DND-41 (cell line): ENCODE measurements at places on chromosomes 12 and 14.

DNA sequence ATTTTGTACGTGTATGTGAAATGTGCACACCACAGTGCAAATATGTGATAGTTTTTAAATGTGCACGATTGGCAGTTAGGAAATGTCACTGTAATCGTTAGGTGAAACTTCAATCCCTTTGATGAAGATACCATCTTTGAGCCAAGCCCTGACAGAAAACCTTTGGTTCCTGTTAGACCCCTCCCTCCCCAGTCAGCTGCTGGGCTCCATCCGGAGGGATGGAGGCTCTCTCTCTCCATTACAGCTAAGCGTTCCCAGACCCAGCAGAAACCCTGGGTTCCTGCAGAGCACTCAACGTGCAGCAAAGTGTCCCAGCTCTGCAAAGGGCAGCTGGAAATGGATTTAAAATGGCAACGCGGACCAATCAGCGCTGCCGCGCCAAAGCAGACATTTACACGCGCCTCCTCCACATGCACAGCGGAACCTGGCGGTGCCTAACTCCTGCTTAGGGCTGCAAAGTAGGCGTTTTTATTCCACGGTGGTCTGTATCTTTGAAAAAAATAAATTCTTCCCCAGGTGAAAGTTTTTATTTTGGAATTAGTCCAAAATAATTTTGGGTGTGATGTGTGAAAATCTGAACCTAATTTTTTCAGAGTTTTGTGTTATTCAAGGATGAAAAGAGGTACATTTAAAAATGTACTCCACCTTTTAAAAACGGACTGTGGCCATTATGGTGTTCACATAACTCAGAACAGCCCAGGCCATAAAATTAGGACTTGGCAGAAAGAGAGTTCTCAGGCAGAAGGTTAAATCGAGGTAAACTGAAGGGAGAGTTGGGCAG lies 1.4 kb upstream of the HMGA2 start:
- no peak for DNase-seq

DNA sequence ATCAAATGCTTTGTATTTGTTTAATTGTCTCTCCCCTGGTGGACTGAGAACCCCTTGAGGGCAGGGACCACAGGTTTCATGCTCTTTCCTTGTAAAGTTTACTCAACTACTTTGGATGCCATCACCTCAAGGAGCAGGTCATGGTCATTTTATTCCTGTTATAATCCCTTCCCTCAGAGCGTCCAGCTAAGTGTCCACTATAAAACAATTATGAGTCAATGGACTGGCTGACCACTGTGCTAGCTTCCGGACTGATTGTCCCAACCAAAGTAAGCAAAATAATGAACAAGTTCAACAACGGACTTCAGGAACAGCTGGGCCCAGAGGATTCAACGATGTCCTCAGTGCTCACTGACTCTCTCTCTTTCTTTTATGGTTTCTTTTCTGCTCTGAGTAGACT lies 18.2 kb downstream of the AK7 start:
- no peak for DNase-seq

DNA sequence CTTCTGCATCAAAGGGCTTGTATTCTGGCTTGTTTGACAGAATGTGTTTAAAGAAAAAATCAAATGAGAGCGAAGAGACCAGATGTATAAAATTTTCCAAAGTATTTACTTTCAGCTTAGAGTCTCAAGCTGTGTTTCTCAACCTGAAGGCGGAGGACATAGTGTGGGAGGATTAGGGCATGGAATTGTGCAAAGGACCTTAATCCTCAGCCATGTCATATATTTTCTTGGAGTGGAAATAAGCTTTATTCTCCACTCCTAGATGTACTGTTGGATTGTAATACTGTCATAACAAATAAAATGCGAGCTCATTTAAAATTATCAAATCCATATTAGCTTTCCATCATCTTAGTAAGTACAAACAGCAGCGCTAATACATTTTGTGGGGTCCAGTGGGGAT lies 154.0 kb downstream of the PAH start:
- DNase-seq, result no peak

- no peak for DNase-seq
Measured at GRCh38 chr14:61749867-61750266, 12.4 kb upstream of the SNAPC1 start.

GRCh38 chr14:84688297-84689025 lies 841.5 kb upstream of the FLRT2 start:
- DNase-seq, result no peak

DNA sequence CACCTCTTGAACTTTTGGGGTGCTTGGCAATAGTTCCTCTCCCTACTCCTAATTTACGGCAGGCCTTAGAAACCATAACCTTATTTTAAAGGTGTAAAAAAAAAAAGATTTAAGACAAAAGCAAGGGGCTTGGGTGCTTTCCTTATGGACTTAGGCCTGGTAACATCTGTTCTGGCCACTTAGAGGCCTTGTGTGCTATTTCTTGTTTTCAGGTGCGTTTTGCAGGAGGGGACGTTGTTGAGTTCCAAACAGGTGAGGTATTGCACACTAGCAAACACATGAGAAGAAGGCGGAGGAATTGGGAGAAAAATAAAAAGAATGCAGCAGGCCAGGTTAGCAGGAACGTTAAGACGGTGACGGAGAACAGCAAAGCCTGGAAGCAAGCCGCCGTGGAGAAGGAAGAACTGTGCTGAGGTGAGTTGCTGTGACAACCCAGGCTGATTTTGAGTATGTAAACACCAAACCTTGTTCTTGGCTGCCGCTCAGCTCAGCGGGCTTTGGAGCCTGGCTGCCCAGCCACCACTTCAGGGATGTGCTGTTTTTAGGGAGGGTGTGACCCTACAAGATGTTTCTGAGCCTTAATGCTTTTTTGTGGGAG lies 17.3 kb downstream of the EMG1 start:
- DNase-seq, result no peak

DNA sequence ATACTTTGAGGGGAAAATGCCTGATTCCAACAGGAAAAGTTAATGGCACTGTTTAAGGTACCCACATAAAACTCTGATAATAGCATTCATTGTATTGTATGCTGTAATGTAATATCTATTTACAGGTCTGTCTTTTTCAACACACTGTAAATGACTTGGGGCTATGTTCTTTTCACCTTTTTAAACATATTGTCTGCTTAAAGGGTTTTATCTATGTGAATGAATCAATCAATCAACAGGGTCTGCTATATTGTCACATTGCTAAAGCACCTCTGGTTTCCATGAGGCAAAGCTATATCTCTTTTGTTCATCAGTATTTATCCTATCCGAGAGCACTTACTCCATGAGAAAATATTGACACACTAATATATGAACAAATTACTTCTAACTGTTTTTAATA lies 288.0 kb downstream of the SLC6A15 start:
- DNase-seq, result no peak

DNA sequence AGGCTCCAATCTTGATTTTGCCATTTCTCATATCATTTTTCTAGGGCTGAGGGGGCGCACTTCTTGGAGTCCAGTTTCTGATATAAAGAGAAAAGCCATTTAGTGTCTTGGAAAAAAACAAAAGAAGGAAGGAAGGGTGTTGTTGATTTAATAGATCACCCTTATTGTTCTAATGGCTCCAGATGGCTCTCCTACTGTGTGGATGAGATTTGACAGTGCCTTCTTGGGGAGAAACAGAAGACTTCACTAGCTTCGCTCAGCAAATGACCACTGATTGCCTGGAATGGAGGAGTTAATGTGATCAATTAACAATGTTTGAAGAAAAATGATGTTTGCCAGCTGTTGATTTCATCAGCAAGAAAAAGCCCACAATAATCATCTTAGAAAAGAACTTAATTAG lies 216.2 kb downstream of the APAF1 start:
- DNase-seq, result no peak

DNA sequence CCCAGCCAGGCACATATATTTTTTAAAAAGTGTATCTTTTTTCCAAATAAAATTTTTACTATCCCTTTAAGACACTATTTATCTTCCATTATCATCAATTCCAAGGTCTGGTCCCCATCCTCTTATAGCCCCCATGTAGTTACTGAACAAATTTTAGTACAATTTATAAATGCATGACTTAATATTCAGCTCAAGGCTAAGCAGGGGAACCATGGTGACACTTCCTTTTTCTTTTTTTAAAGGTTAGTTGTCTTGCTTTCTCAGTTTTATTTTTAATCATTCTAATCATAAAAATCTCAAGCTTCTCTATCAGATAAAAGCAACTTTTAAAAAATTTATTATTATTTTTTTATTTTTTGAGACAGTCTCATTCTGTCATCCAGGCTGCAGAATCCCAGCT lies 92.3 kb downstream of the TRAFD1 start:
- DNase-seq, result no peak

DNA sequence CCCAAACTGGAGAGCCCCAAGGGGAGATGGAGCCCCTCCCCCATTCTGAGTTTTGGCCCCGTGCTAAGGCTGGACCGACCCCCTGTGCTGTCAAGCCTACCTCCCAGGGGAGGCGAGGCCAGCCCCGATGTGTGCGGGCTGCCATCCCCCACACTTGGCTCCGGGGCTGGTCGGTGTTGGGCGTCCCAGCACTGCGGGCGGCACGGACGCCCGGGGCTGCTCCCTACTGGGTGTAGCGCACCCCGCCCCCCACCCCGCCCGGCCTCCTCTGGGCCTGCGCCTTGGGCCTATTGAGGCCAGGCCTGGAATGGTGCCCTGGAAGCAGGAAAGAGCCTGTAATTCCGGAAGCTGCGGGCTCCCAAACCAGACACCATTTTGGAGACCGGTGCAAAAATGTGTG lies 2.6 kb downstream of the DCAF4 start:
- no peak for DNase-seq

- DNase-seq, result no peak
Measured at GRCh38 chr12:24649634-24650033, 299.3 kb downstream of the BCAT1 start.

GRCh38 chr12:80116735-80117134 lies 17.4 kb downstream of the OTOGL start:
- no peak for DNase-seq

- DNase-seq, result no peak
Measured at GRCh38 chr14:83467811-83468210, 1934.2 kb upstream of the SEL1L start.

DNA sequence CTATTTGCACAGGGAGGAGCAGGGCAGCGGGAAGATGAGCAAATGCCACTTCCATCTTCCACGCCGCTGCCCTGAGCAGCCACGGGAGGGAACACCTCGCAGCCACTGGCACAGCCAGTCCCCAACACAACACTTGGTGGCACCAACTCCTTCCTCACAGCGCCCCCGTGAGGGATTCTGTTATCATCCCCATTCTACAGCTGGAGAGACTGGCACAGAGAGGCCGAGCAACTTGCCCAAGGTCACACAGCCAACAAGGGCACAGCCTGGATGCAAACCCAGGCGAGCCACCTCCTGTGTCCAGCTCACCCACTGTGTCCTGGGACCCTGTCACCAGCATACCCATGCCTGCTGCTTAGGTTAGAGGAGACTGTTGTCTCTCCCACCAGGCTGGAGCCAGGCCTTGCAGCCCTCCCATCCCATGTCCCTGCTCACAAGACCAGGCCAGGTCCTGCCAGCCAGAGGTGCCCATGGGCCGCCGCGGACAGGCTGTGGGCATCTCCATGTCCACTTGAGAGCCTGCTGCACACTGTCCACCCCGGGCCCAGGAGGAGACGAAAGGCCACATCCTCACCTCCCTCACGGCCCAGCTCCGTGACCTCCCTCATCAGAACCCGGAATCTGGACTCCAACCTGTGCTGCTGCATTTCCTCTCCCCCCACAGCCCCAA lies 57.0 kb downstream of the NCOR2 start:
- DNase-seq, result no peak

DNA sequence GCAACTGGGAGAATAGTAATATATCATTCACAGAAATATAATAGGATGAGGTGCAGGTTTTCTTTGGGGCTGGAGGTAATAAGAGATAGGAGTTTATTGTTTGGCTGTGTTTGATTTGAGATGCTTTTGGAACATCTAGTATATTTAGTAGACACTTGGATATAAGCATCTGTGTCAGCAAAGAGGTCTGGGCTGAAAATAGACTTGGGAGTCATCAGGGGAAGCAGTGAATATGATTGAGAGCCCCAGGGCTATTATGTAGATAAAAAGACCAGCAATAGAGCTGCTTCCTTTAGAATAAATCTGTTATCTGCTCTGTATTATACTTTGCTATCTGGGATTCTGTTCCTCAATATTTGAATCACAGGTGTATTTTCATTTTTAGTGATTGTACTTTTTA lies 36.6 kb downstream of the SPATA7 start:
- DNase-seq, result no peak

GRCh38 chr14:71606064-71606463 lies 326.2 kb upstream of the RGS6 start:
- DNase-seq, result peak; percentile 96

DNA sequence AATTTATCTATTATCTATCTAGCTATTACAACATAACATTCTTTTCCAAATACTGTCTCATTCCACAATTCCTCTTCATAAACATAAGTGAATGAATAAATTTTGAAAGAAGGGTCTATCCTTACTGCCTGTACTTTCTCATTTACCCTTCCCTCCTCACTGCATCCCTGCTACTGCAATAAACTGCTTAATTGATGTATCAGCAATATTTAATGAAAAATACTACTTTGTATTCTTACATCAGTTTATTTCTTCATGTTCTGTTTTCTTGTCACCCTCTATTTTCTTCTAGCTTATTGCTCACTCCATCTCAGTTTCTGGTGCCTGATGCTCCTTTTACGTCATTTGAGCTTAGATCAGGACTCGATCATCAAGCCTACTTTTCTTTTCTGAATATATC lies 695.7 kb upstream of the ATXN7L3B start:
- no peak for DNase-seq

- DNase-seq, result no peak
Measured at GRCh38 chr12:123118497-123118896, 32.4 kb downstream of the PITPNM2 start.

DNA sequence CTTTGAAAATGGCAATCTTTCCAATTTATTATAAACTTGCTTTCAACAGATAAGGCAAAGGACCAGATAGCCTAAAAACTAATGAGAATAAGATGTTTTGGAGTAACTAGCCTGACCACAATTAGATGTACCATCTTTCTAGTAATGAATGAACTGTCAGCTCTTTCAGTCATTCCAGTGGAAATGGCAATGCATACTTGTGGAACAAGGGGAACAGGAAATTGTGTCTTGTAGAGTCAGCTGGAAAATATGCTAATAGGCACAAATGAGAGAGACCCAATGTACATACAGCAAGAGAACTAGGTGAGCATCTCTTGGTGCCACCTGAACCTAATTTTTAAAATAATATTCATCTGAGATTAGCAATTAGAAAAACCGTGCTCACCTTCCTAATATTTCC lies 76.1 kb upstream of the GPHB5 start:
- DNase-seq, result no peak

- no peak for DNase-seq
Measured at GRCh38 chr14:59265808-59266207, 77.3 kb downstream of the DAAM1 start.

DNA sequence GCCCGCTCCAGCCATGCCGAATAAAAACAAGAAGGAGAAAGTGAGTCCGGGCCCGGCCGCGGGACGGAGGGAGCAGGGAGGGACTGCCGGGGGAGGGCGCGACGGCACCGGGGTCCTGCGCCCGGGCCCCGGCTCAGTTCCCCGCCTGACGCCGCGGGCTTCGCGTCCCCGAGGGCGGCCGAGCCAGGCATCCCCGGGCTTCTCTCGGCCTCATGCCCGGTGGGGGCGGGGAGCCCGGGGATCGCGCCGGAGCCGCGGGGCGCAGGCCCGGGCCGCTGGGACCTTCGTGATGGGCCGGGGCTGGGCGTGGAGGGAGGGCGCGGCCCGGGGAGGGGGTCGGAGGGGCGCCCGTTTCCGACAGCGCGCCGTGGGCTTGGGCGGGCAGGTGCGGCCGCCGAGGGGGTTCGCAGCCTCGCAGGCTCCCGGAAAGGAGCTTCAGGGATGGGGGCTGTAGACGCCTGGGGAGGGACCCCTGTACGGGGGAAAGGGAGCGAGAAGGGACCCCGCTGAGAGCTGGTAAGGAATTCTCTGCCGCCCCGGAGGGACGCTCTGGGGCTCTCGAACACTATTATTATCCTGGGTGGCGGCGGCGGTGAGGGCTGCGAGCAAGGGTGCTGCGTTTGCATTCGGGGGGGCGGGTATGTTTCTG lies 496 bp downstream of the PPP2R5C start:
- peak; percentile 41 for DNase-seq
